ENCODE measurements at places on chromosomes 3 and 15.

DNA sequence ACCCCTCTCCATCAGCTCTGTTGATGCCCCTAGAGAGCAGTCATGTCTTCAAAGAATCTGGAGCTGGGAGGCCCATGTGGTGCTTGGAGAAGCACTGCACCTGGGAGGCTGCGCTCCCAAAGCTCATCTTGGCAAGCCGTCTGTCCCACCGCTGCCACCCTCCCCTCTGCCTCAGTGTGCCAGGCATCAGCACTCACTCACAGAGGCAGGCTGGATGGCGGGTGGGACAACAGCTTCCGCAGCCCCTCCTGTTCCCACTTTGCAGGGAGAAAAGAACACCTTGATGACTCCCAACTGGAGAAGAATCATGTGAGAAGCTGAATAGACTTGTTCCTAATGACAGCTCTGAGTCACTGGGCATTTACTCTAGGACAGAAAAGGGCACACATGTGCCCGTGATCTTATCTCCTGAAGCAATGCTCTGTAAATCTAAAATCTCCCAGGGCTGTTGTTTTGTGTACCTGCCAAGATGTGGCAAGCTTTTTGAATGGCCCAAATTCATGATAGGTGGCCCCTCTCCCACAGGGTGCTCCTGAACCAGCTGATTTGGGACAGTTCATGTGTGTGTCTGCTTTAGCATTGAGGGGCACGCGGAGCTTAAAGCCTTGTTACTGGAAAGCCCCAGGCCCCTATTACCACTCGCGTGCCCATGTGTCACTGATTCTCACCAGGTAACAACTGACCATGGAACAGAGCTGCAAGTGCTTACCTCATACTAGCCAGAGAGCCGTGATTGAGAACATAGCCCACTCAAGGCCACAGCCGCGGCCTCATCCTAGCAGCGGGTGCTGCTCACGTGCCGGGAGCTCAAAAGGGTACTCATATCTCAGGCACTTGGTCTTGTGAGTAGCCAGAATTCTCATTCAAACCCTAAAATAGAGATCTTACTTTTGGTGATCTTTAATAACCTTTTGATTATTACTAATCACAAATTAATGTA lies 104.4 kb downstream of the DNAJB8 start:
- DNase-seq, result no peak

DNA sequence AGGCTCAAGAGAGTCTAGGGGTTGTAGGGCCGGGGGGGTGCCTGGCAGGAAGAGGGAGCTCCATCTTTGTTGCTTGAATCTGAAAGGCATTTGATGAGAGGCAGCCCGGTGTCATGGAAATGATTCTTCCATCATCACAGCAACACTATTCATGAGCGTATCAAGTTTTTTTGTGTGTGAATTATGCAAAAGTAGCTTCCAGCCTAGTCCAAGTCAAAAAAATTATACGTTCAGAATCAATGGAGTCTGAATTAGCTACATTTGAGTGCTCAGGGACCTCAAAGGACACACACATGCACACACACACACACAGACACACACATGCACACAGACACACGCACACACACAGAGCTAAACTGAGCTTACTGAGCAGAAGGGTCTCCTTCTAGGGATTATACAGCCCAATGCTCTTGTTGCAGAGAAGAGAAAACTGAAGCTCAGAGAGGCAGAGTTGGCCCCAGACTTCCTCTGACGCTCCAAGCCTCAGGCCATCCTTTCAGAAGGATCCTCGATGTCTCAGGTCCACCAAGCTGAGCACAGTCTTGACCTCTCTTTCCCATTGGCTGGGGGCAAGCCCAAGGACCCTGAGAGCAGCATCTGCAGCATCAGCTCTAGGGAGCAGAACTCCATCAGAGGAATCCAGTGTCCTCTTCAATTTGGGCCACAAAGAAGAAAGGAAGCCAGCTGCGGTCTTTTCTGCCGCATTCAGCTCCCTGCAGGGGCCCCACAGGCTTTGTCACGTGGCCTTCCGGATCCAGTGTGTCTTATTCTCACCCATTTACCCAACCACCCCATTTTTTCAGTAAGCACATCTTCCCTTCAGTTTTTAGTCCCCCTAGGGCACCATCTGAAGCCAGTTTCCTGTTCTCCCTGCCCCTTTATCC lies 228.0 kb downstream of the UACA start:
- no peak for DNase-seq

DNA sequence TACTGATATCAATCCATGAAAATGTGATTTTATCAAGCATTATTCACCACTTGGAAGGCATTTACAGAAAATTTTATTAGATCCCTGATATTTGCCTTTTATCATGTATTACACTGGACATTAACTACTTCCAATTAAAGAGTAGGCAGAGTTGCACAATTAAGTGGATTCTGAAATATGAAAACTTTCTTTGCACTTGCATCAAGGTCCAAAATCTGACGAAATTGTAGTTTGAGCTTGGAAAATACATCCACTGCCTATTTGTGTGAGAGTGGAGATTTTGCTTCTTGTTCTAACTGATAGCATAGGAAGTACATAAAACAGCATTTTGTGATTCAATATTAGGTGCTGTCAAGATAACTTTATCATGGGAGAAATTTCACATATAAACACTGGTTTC lies 49.6 kb upstream of the SLC12A8 start:
- no peak for DNase-seq

DNA sequence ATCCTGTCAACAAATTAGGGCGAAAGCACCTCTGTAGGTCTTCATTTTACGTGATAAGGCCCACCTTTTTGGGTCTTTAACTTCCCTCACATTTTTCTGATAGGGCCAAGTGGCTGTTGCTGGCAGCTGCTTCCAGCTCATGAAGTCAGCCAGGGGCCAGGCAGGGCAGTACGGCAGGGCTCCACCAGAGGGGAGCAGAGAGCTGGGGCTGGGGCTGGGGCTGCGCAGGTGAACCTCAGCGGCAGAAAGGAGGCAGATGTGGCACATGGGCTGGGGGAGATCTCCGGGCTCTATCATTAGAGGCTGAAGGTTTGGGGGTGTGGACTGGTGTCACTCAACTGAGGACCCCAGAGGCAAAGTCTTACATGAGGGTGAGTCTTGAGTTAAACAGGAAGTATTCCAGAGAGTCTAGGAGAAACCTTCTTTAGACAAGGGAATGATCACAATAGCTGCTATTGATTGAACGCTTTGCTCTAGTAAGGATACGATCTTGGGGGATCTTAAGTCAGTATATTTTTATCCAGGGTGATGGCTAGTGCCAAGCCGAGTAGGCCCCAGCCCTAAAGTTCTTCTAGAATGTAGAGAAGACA lies 62.8 kb upstream of the MEX3B start:
- DNase-seq, result no peak

GRCh38 chr3:149744151-149744550 lies 8.1 kb downstream of the COMMD2 start:
- DNase-seq, result no peak

Data from amygdala (tissue), 56 donors.